ENCODE measurements at places on chromosomes 3 and 15.

- DNase-seq: no peak
Observed at GRCh38 chr3:189622629-189623028, 8.6 kb upstream of the TP63 start.

DNA sequence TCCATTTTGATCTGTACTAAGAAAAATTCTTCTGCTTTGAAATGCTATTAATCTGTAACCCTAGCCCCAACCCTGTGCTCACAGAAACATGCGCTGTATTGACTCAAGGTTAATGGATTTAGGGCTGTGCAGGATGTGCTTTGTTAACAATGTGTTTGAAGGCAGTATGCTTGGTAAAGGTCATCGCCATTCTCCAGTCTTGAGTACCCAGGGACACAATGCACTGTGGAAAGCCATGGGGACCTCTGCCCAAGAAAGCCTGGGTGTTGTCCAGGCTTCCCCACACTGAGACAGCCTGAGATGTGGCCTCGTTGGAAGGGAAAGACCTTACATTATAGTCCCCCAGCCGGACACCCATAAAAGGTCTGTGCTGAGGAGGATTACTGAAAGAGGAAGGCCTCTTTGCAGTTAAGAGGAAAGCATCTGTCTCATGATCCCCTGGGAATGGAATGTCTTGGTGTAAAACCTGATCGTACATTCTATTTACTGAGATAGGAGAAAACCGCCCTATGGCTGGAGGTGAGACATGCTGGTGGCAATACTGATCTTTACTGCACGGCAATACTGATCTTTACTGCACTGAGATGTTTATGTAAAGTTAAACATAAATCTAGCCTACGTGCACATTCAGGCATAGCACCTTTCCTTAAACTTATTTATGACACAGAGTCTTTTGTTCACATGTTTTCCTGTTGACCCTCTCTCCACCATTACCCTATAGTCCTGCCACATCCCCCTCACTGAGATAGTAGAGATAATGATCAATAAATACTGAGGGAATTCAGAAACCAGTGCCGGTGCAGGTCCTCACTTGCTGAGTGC lies 6.3 kb downstream of the PIGZ start:
- DNase-seq: no peak

GRCh38 chr3:38268087-38268486 lies 2.5 kb downstream of the SLC22A13 start:
- no peak for DNase-seq

DNA sequence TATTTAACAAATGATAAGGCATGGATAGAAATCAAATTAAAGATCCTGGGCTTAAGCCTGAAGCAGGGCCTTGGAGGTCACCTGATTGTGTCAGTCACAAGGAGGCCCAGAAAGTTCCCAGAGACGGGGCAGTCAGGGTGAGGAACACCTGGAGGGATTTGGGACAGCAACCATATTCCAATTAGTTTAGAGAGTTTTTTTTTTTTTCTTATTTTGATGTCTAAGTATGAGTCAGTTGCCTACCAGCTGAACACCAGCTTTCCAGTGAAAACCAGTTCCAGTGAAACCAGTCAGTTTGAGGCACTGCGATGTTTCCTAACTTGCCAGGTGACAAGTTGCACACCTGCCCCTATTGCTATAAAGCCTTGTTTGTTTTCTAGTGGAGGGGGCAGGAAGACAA lies 350.7 kb upstream of the AZI2 start:
- no peak for DNase-seq

DNA sequence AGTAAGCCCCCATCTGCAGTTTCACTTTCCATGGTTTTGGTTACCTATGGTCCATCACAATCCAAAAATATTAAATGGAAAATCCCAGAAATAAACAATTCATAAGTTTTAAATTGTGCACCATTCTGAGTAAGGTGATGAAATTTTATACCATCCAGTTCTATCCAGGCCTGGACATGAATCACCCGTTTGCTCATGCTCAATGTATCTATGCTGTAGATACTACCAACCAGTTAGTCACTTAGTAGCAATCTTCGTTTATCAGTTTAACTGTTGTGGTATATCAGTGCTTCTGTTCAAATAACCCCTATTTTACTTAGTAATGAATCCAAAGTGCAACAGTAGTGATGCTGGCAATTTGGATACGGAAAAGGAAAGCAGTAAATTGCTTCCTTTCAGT lies 381.9 kb upstream of the AGTR1 start:
- no peak for DNase-seq

DNA sequence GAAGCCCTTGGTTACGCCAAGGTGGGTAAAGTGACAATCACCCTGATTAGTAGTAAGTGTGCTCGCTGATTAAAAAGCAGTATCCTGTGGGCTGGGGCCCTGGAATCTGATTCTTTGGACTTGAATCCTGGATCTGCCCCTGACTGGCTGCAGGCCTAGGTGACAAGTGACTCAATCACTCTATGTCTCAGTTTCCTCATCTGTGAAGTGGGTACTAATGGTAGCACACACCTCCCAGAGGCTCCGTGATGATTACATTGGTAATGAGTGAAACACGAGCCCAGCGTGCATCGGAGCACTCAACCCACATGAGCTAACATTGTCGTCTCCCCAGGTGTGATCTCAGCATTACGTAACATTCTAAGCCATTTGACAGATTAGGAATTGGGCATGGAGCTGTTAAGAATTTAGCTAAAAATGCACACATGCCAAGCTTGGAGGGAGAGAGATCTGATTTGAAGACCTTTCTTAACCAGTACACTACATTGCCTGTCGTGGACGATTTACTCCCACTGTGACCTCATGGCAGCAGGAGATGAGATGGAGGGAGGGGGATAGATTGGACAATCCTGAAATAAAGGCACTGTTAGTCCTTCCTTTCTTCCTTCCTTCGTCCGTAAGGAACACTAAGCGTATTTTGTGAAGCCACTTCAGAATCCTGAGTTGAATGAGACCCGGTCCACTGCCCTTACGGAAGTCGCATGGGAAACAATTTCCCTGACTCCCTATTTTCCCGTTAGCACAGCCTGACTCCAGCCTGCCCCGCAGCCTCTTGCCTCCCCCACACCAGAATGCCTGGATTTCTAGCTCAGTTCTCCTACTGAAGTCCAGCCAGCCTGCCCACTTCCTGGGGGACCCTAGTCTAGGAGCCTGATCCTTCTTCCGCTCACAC lies 32.1 kb downstream of the MGLL start:
- no peak for DNase-seq

GRCh38 chr3:12777171-12777570 lies 18.1 kb upstream of the TMEM40 start:
- no peak for DNase-seq

GRCh38 chr3:117752984-117753717 lies 1043.6 kb downstream of the TUSC7 start:
- DNase-seq: no peak

- DNase-seq: no peak
Observed at GRCh38 chr3:69031635-69032034, 18.2 kb upstream of the EOGT start.

All from stimulated activated CD8-positive, alpha-beta memory T cell treated with anti-CD3 and anti-CD28 coated beads, Interleukin-7, amount 100 ng/mL, for 1 hour (primary cell).